ENCODE measurements at places on chromosomes 5 and 9. TPM values are rescaled to one million over a fixed set of nuclear protein-coding genes. Genes with fewer than 3 reads are reported as not detected.

DNA sequence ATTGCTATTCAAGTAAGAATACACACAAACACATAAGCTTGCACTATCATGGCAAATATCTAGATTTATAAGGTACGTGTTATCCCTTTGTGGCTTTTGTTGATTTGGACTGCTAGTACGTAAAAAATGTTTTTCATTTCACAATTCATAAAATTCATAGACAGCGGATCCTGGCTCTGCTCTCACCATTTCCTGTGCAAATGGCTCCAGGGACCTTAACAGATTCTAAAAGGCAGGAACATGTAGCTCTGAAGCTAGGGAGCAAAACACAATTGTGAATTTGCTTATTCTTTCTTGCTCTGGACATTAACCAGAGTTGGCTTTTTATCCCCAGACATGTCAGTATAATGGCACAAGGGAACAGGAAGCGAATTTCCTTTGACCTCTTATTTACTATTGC lies 1019.9 kb upstream of the WWC1 start:
- no peak for DNase-seq

The ADAM19 gene
- 11.3 TPM for total RNA-seq

- DNase-seq = peak; percentile 82
Observed at GRCh38 chr9:134025606-134026541, 593 bp downstream of the BRD3OS start.

DNA sequence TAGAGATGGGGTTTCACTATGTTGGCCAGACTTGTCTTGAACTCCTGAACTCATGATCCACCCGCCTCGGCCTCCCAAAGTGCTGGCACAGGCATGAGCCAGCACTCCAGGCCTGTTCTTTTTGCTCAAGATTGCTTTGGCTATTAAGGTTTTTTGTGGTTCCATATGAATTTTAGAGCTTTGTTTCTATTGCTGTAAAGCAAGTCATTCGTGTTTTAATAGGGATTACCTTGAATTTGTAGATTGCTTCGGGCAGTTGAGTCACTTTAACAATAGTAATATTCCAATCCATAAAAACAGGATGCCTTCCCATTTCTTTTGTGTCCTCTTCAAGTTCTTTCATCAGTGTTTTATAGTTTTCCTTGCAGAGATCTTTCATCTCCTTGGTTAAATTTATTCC lies 22.1 kb downstream of the C6 start:
- DNase-seq = no peak

DNA sequence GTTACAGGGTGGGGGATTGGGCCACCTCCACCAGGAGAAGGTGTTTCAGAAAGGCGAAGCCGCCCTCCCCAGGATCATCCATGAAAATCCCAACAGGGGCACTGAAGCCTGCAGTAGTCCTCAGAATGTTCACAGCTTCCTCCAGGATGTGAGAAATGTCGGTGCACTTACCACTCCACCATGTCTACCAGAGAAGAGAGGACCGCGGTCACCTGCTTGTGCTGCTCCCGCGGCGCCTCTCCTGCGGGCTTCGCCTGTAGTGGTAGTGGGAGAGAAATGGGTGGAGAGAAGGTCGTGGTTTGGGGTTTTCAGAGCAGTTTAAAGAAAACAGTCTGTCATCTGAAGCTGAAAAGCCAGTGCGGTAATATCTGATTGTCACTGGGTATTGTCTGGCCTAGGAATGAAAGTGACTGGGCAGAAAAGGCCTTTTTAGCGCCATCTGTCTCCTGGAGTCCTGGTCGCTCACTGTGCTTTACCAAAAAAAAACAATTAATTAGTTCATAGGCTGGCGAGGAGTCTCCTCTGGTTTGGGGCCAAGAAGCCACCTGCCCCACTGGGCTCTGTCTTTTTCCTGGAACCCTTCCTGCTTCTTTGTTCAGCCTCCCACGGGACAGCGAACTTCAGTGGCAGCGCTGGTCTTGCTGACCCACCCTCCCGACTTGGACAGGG lies 23.0 kb upstream of the PPP1R26 start:
- no peak for DNase-seq

The LIX1 gene
- total RNA-seq = not detected

The EIF4E1B gene
- not detected for total RNA-seq

DNA sequence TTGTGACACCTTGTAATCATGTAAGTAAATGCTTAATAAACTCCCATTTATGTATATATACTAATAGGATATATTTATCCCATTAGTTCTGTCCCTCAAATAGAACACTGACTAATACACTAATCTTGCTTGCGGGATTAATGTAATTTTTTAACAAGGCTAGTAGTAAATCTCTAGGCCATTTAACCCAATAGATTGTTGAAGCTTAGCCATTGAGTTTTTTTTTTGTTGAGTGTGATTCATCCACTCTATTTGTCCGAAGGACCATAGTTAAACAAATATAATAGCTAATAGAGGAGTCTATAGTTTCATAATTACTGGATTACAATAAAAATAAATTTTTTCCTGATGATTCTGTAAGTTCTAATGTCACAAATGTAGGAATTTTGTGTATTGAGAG lies 474.4 kb downstream of the CDH9 start:
- no peak for DNase-seq

- DNase-seq = no peak
Observed at GRCh38 chr5:133015466-133015865, 10.9 kb downstream of the ZCCHC10 start.

The FBXW5 gene
- total RNA-seq = 143 TPM

The SH3TC2 gene
- total RNA-seq = 14.6 TPM

GRCh38 chr9:79562749-79563386 lies 8.9 kb upstream of the TLE4 start:
- DNase-seq = no peak
